ENCODE measurements at places on chromosomes 13 and 19.
A peak's percentile ranks its signal among the peaks of the same experiment; 100 is the strongest.

GRCh38 chr13:33931397-33932311 lies 113.7 kb downstream of the RFC3 start:
- DNase-seq, result peak; percentile 10

DNA sequence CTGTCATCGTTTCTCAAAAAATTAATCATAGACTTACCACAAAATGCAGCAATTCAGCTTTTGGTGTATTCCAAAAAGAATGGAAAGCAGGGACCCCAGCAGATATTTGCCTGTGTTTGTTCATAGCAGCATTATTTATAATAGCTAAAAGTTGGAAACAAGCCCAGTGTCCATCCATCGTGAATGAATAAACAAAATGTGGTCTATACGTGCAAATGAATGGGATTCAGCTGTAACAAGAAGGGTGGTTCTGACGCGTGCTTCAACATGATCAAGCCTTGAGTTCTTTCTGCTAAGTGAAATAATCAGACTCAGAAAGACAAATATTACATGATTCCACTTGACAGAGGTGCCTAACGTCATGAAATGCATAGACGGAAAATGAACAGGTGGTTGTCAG lies 36.4 kb downstream of the PSG11 start:
- DNase-seq, result no peak

GRCh38 chr13:77448689-77449088 lies 86.8 kb upstream of the SCEL start:
- DNase-seq, result no peak

- no peak for DNase-seq
These were observed 997 bp upstream of the KCNN4 start for GRCh38 chr19:43781630-43782310.

DNA sequence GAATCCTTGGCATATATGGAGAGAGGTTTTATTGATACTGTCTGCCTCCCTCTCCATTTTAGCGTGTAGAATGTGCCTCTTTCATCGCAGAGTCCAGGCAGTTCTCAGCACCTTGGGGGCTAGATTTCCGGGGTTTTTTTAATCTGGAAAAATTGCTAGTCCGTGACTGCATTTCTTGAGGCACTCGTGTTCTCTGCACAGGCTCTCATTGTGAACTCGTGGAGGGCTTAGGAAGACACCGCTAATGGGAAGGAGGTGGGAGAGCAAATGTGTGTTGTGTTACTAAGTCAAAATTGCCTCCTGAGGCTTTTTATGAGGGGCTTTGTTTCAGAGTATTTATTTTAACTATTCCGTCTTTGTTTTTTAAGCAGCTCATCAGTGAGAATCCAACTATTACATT lies 10.1 kb downstream of the ING1 start:
- DNase-seq, result no peak

DNA sequence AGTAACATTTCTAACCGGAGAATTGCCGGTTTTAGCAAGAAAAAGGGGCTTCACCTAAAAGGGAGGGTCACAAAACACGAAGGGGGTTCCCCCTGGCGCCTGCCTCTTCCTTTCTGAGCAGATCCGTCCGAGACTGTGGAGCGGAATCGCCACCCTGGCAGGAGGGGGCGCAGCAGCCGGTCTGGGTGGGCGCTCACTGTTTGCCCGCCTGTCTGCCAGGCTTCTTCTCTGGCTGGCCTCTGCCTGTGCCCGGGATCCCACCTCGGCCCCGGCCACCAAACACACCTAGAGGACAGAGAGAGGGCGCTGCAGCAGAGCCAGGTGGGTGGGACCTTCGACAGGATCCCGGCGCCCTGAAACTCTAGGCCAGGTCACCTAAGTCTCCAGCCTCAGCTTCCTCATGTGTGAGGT lies 15.6 kb downstream of the LSM4 start:
- DNase-seq, result no peak

DNA sequence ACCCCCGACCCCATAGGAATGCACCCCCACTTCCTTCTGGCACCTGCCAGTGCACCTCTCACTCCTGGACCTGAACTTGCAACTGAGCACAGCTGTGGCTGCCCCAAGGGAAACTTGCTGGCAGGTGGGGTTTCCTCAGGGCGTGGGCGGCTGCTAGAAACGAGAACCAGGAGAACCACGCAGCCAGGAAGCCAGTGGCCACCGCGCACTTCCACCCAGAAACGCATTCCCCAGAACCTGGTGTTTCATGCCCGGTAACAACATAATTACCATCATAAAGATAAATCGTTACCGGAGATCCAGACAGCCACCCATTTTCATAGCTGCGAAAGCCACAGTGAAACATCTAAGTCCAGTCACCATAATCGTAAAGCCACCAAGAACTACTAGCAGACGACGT lies 75.2 kb upstream of the C13orf46 start:
- no peak for DNase-seq

GRCh38 chr19:8243146-8243545 lies 34.0 kb downstream of the CERS4 start:
- DNase-seq, result no peak

DNA sequence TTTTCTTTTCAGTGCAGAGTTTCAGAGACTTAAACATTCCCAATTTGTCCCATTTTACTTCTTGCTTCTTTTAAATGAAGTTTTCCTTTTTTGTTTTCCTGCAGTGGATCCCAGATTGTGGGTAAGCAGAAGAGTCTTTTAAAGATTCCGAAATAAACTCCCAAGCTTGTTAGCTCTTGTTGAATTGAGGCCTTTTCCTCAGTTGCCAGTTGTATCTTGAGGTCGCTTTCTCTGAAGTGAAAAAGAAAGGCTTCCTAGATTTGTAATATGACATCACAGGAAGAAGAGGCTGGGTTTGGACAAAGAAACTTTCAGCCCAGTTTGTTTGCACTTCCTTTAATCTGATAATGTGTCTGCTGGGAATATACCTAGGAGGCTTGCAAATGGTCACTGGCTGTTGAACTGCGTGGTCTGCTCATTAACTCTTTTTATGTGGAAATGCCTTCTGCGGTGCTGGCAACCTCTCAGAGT lies at the start of gene LPAR6:
Gene LPAR6, minus strand, starts transcription at position 233 of the 471 bp plus-strand sequence. CDS start 690 bp downstream, outside the sequence.
- DNase-seq, result no peak

GRCh38 chr13:40141859-40142555 lies 486.5 kb downstream of the COG6 start:
- no peak for DNase-seq

DNA sequence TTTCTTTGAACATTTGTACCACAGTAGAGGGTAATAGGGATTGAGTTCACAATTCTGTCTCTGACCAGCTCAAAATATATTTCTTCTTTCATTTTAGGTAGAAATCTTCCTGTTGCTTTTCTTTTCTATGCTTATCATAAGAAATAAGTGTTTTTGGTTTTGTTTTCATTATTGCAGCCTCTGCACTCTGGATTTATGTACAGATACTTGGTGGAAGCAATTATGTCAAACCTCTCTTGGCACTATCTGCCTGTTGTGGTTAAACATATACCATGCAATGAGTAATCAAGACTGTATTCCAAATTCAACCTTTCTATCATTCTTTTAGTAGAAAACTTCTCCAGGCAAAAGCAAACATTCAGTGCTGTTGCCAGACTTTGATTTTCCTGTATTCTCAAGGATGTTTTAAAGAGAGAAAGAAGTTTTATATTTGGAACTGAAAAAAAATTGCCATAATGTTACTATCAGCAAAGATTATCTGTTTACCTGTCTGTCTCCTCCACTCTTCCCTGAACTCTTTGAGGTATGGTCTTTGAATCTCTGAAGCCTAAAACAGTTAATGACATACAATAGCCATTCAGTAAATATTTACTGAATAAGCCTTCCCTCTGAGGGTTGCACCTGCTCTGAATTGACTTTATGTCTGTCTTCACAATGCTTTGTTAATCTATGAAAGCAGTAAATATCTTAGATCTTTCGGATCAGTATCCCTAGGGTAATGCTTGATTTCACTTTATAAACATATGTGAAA lies 612.5 kb upstream of the PRR20A start:
- no peak for DNase-seq

DNA sequence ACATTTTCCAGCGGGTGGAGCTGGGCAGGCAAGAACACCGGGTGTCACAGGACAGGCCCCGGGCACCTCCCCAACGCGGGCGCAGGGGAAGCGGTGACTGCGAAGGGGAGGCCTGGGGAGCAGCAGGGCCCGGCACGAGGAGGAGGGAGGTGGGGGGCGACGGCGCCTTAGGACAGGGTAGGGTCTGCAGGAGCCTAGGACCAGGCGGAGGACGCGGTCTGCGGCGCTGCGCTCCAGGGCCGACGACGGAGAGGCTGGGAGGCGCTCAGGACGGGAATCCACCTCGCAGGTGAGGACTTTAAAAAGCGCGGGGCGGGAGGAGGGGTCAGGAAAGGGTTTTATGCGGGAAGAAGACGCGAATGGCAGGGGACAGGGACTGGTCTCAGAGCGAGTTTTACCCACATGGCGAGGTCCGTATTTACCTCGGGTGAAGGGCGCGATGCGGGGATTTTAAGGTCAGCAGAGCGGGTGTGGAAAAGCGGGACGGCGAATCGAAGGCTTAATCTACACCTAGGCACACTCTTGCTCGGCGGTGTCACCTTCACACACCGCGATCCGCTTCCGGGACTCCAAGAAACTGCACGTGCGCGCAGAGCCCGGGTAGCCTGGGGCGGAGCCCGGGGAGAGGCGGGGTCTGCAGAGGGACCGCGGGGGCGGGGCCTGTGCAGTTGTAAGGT lies 13.5 kb downstream of the ERVV-2 start:
- peak; percentile 2 for DNase-seq

- no peak for DNase-seq
These were observed 18.1 kb downstream of the SHANK1 start for GRCh38 chr19:50701367-50701985.

DNA sequence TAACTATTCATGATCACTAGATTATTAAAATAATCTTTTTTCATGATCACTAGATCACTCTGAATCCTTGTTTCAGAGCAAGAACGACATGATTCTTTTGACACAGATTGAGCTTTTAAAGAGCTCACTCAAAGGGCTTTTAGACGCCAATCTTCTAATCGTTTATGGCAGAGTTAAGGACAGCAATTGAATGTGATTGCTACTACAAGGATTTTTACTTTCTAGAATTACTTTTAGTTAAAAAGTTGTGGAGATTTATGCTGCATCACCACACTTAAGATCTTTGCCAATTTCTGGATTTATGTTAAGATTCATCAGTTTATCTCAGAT lies 1.3 kb downstream of the EXOSC8 start:
- no peak for DNase-seq

- DNase-seq, result no peak
These were observed 22.8 kb downstream of the ZNF574 start for GRCh38 chr19:42098781-42099180.

DNA sequence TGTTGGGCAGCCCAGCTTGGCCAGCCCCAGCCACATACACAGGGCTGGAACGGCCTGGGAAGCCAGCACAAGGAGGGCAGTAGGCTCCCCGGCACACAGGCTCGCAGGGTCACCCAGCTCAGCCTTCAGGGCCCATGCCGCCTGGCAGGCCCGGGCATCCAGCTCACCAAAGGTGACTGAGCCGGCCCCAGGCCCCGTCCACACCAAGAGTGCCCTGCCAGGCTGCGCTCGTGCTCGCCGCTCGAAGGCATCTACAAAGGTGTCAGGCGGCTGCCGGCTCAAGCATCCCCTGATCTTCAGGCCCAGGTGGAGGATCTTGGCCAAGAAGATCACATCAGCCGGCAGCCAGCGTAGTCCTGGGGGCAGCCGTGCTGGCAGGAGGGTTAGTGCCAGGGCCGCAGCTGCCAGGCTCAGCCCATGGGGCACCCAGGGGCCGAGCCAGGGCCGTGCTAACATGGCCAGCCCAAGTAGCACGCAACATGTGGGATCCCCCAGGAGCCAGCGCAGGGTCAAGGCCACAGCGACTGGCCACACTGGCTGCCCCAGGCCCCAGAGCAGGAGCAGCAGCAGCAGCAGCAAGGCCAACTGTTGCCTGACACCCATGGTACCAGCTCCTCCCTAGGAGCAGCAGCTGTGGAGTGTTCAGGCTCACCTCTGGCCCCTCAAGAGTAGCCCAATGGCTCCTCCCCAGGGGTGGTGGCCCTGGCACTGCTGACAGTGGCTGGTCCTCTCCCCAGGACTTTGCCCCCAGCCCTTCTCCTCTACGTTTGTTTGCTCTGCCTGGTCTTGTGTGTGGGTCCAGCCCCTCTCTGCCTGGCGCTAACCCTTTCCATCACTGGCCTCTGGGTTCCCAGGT lies at the start of gene SLC27A5:
Gene SLC27A5, minus strand, starts transcription at position 640 of the 856 bp plus-strand sequence. Its CDS starts 37 bp downstream, at position 603.
- no peak for DNase-seq

DNA sequence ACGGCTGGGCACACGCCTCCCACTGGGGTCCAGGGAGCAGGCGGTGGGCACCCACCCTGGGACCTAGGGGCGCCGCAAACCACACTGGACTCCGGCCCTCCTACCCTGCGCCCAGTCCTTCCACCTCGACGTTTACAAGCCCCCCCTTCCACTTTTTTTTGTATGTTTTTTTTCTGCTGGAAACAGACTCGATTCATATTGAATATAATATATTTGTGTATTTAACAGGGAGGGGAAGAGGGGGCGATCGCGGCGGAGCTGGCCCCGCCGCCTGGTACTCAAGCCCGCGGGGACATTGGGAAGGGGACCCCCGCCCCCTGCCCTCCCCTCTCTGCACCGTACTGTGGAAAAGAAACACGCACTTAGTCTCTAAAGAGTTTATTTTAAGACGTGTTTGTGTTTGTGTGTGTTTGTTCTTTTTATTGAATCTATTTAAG lies 1.6 kb downstream of the JUNB start:
- no peak for DNase-seq

- no peak for DNase-seq
These were observed 12.5 kb downstream of the CAPN12 start for GRCh38 chr19:38731654-38732301.

DNA sequence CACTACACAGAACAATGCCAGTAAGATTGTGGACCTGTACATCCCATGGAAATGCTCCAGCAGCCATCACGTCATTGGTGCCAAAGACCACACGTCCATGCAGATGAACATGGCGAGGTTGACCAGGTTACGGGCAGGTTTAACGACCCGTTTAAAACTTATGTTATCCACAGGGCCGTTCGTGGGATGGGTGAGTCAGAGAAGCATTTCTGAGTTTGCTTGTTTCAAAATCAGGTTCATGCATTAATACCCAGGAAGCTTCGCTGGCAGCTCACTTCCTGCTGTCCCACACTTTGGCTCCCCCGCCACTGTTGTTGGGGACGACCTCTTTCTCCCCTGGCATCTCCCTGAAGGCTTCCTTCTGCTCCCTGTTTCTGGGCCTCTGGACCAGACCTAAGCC lies 194.1 kb downstream of the USP12 start:
- DNase-seq, result no peak

DNA sequence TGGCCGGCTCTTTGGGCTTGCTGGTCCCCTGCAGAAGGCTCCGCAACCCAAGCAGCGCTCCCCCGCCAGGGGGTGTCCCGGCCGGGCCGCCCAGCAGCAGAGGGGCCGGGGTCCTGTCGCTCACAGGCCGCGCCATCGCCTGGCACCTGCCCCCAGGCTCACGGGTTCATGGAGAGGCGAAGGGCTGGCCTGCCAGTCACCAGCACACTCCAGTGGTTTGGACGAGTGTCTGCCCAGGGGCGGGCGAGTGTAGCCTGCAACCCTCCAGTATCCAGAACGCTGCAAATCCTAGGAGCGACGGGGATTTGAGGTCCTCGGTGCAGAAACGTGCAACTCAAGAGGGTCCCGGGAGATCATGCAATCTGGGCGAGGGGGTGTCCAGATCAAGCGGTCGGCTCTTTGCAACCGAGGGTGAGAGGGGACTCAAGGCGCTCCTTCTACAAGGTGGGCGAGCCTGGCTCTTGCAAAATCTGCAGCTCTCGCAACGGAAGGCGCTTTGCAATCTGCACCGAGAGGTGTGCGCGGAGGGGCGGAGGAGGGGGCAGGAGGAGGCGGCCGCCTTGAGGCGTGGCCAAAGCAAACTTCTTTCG lies at the start of gene DBP:
Gene DBP, minus strand, starts transcription at position 521 of the 590 bp plus-strand sequence. Its CDS starts 385 bp downstream, at position 136.
- DNase-seq, result no peak

All from T1000 (cell line).